ENCODE measurements at places on chromosomes 4 and X.

DNA sequence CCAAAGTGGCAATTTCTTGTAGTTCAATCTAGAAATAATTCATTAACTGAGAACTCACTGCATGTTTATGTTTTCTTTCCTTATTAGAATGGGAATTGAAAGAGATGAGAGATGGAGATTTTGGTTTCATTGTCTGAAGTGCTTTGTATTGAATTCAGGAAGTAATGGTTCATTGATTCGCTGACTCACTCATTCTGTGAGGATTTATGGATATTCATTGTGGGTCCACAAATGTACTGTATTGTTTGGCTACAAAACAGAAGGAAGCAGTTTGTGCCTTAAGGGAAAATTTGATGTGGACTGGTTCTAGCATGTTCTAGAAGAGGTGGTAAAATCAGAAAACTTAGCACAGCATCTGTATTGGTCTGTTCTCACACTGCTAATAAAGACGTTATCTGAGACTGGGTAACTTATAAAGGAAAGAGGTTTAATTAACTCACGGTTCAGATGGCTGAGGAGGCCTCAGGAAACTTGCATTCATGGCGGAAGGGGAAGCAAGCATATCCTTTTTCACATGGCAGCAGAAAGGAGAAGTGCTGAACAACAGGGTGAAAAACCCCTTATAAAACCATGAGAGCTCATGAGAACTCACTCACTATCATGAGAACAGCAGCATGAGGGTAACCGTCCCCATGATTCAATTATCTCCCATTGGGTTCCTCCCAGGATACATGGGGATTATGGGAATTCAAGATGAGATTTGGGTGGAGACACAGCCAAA lies 132.3 kb upstream of the VCX3A start:
- DNase-seq: no peak

GRCh38 chr4:115315182-115315581 lies 201.8 kb upstream of the NDST4 start:
- no peak for DNase-seq

DNA sequence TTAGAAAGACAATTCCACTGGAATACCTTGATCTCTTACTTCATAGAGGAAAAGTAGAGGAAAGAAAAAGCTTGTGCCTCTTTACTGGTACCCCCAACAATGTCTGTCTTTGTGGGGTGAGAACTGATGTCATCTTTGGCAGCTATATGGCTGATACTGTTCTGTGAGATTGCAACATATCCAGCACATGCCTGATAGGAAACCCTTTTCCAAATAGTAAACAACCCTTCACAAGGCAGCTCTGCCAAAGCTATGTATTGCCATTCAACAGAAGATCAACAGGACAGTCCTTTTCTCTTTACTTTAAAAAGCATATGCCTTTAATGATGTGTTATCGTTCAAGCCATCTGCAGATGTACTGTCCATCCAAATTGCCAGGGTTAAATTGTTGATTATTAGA lies 105.9 kb downstream of the IL1RAPL1 start:
- no peak for DNase-seq

DNA sequence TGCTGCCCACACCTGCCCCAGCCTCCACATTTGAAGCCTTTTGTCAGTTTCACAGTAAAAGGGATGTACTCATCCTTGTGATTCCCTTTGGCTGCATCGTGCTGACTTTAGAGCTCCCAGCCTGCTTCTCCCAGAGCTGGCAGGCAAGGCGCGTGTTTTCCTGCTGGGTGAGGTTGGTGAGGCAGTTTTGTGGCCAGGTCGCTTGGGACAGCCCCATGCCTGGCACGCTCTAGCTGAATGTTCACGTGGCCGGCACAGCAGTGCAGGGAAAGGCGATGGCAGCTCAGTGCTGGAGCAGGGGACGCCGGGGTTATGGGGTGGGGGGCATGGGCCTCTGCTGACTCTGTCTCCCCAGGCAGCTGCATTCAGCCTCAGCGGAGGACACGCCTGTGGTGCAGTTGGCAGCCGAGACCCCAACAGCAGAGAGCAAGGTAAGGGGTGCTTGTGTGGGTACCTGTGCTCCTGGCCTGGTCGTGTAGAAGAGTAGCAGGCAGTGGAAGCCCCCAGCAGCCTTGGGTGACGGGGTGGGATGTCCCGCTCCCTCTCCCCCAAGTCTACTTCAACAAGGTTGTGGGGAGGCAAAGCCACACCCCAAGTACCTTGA lies 9.3 kb downstream of the TACC3 start:
- DNase-seq: no peak

- DNase-seq: no peak
These were observed 13.9 kb downstream of the FNIP2 start for GRCh38 chr4:158782551-158783360.

DNA sequence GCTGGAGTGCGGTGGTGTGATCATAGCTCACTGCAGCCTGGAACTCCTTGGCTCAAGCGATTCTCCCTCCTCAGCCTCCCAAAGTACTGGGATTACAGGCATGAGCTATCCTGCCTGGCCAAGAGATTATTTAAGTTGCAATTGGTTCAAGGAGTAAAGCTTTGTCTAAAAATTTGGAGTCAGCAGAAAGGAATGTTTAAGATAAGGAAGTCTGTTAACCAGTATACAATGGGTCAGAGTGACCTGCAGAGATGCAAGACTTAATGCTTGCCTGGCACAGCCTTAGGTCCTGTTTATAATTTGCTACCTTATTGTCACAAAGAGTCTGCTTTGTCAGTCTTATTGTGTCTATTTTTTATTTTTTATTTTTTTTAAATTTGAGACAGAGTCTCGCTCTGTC lies 826.2 kb downstream of the NLGN4X start:
- no peak for DNase-seq

DNA sequence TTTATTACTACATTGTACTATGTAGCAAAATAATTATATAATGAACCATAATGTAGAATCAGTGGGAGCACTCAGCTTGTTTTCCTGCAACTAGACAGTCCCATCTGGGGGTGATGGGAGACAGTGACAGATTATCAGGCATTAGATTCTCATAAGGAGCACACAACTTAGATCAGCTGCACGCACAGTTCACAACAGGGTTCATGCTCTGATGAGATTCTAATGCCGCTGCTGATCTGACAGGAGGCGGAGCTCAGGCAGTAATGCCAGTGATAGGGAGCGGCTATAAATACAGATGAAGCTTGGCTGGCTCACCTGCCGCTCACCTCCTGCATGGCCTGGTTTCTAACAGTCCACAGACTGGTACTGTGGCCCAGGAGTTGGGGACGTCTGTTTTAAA lies 199.2 kb downstream of the MAB21L2 start:
- DNase-seq: no peak

GRCh38 chr4:42945874-42946273 lies 53.4 kb downstream of the GRXCR1 start:
- no peak for DNase-seq

DNA sequence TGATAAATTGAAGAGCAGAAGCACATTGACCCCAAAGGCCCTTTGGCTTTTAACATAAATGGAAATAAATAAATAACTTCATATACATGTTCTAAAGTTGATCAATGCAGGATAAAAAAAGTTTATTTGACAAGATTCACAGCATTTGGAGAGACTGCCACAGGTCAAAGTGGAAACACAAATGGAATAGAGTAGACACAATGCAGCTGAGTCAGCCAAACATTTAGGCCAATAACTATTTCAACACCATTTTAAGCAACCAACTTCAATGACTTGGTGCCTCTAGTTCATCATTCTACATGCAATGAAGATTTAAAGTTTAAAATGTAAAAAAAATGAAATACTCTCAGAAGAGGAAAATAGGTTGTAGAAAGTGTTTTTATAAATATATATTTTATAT lies 365.2 kb downstream of the FAT4 start:
- DNase-seq: no peak

GRCh38 chrX:96770315-96770714 lies 85.7 kb downstream of the DIAPH2 start:
- DNase-seq: no peak

DNA sequence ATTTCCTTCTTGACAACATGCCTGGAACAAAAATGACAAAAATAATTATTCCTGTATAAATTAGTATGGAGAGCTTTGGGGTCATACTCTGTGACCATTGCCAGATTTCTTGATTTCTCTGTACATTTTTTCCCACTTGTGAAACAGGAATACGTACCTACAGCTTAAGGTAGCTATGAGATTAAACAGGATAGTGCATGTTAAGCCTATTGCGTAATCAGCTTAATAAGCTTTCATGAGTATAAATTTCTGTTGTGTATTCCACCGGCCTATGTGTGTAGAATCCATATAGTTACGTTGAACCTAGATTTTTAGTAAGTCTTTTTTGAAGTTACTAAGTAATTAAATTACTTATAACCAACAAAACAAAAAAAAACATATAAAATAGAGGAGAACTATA lies 334.9 kb downstream of the DCTD start:
- no peak for DNase-seq

GRCh38 chr4:140426610-140427105 lies 790 bp downstream of the CLGN start:
- no peak for DNase-seq
